ENCODE measurements at places on chromosomes 6 and 20.

GRCh38 chr6:148432462-148433195 is 90.0 kb downstream of the SASH1 start:
- no peak for DNase-seq

GRCh38 chr6:34155471-34156300 is 9.8 kb upstream of the GRM4 start:
- DNase-seq, result no peak

GRCh38 chr6:143600821-143601220 is 76.9 kb upstream of the PHACTR2 start:
- no peak for DNase-seq

DNA sequence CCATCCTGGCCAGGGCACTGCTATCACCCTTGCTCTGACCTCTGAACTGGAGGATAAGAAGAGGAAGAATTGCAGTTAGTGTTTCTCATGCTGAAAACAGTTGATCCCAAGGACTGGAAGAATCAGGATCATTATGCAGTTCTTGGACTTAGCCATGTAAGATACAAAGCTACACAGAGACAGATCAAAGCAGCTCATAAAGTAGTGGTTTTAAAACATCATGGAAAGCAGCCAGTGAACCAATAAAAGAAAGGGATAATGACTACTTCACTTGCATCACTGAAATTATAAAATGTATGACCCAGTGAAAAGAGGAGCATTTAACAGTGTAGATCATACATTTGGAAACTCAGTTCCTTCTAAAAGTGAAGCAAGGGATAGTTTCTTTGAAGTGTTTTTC is 47.7 kb downstream of the DNAH8 start:
- no peak for DNase-seq

DNA sequence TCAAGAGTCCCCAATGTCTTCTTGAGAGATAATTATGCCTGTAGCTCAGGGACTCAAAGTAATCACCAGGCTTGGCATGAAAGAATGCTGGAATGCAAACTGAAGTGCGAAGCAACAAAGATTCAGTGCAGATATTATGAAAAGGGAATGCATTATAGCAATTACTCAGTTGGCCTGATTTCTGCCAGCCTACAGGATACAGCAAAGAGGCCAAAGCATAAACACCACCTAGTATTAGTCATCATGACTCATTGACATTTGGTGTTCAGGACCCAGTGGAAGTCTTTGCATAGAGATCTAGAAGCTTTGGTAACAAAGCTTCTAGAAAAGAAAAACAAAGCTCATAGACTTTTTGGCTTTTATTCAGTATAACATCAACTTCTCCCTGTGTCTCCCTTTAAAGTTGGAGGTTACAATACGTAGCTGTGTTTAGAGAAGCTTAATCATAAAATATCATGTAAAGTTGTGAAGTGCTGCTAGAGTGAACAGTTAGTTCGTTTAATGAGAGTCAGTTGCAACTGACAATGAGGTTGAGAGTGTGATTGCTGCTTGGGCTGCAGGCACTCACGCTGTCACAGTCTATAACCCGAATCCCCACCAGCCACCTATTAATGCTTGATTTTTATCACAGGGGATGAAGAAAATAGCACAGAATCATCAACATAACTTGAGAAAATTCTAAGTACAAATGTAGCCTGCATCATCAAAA is 932.7 kb downstream of the TFAP2A start:
- DNase-seq, result no peak

DNA sequence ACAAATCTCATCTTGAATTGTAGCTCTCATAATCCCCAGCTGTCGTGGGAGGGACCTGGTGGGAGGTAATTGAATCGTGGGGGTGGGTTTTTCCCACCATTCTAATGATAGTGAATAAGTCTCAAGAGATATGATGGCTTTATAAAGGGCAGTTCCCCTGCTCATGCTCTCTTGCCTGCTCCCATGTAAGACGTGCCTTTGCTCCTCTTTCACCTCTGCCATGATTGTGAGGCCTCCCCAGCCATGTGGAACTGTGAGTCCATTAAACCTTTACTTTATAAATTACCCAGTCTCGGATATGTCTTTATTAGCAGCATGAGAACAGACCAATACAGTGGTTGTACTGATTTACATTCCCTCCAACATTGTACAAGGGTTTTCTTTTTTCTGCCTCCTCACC is 69.7 kb downstream of the SUN5 start:
- no peak for DNase-seq

GRCh38 chr6:101114703-101115102 is 233.6 kb upstream of the ASCC3 start:
- DNase-seq, result peak; percentile 58

- no peak for DNase-seq
These were observed 189.1 kb downstream of the DTNBP1 start for GRCh38 chr6:15473741-15474161.

GRCh38 chr6:27138406-27138805 is 109.1 kb upstream of the PRSS16 start:
- DNase-seq, result no peak

DNA sequence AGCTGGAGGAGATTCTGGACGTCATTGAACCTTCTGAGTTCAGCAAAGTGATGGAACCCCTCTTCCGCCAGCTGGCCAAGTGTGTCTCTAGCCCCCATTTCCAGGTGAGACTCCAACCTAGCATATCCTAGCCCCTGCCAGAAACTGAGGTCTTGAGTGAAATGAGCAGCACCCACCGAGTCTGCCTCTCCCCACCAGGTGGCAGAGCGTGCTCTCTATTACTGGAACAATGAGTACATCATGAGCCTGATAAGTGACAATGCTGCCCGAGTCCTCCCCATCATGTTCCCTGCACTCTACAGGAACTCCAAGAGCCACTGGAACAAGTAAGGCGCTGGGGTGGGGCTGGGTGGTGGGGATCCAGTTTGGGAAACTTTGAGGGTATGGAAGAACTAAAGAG is 4.6 kb downstream of the MEA1 start:
- DNase-seq, result peak; percentile 2

GRCh38 chr20:63127700-63128364 is 88.1 kb downstream of the YTHDF1 start:
- DNase-seq, result no peak

DNA sequence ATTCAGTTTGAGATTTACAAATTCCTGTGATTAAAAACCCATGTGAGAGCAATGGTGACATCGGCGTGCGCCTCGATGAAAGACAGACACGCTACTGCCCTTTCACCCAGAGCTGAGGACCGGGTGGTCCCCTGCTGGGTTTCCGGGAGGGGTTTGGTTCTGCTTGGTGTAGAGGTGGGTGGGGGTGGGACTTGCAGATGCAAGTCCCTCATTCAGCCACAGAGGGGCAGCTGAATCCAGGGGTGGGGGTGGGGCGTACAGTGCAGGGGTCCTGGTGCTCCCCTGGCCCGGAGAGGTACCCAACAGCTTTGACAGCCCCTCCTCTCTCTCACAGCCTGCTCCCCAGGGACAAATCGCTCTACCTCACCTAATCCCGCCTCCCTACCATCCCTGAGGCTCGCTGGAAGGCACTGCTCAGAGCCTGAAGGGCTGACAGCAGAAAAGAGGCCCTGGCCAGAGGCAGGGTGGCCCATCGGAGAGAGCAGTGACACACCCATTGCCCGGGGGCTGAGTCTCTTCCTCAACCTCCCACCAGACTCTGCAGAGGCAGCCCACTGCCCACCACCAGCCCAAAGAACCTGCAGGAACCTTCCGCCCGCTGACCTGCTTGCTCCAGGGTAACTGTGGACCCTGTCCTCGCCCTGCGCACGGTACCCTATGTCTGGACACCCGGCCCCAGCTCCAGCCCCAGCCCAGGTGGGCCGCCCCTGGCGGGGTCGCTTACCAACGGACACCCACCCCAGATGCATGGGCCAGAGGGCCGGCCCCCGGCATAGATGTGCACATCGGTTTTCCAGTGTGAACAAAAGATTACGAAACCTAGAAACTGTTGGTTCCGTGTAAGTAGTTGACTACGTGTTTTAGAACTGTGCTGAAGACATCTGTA is 118.4 kb downstream of the JPH2 start:
- DNase-seq, result no peak

- DNase-seq, result no peak
These were observed 161.0 kb downstream of the MCHR2 start for GRCh38 chr6:99833034-99833433.

All from COR-L47 (cell line).